ENCODE measurements at places on chromosomes 3 and 15.

DNA sequence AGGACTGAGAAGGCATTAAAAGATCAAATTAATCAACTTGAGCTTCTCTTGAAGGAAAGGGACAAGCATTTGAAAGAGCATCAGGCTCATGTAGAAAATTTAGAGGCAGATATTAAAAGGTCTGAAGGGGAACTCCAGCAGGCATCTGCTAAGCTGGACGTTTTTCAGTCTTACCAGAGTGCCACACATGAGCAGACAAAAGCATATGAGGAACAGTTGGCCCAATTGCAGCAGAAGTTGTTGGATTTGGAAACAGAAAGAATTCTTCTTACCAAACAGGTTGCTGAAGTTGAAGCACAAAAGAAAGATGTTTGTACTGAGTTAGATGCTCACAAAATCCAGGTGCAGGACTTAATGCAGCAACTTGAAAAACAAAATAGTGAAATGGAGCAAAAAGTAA lies 149.7 kb upstream of the LRRFIP2 start:
- DNase-seq: no peak

DNA sequence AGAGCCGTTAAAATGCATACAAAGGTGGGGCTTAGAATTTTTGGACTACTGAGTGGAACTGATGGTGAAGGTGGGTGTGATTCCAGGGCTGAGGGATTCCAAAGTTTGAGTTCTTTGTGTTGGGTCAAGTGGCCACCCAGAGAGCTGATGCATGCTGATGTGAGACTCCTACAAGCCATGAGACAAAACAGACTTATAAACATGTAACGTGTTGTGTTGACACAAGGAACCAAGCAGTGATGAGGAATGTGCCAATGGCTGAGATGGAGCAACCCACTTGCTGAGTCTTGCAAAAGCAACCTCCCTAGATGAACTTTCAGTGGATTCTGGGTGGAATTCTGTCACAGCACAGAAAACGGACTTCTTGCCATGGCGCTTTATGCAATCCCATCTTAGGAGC lies 289.0 kb downstream of the TLE3 start:
- no peak for DNase-seq

- no peak for DNase-seq
These were observed 363.9 kb upstream of the SUCLG2 start for GRCh38 chr3:68018275-68018674.

DNA sequence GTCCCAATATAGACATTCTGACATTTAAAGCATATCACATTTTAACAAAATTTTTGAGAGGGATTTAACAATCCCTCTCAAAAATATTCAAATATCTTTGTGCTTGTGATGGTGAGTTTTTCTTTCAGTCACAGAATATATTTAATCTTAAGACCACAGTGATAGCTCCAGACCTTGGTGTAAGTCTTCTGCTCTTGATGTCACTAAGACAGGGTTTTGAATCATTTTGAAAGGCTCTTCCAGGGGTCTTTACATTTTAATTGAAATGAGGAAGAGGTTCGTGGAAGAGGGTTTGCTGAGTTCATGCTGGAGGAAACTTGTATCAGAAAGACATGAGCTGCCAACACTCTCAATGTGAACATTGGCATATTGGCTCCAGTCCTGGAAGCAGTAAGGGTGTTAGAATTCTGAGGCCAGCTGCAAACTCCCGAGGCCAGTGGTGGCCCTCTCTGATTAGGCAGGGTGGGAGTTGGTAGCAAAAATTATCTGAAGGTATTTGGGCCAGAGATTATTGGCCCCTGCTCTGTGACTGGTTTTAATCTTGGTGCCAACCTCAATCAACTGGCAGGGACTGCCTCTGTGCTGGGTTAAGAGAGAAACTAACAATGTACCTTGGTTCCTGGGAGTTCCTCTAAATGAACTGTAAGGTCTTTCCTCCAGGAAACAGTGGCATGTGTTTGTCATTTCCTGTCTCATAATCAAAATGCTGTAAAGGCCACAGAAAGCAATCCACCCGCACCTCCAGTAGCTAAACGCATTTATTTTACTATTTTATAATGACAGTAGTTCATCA lies 5.3 kb downstream of the POU1F1 start:
- DNase-seq: no peak

DNA sequence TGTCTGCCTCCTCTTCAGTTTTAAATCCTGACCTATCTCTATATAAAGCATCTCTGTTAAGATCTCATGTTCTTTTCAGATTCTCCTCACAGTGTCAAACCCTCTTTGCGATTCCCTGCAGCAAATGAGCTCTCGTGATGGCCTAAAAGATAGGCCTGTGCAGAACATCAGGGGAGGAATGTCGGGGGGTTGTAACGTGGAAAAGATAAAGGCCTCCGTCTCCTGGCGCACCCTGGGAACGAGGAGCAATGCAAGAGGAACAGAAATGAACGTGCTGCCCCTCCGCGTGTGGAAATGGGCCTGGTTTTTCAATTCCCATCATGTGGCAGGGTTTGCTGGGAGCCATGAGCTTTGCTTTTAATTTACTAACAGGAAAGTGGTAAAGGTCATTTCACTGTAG lies 285.0 kb upstream of the TPM1 start:
- DNase-seq: no peak

- DNase-seq: no peak
These were observed 28.1 kb upstream of the KLHL6 start for GRCh38 chr3:183583331-183584245.

DNA sequence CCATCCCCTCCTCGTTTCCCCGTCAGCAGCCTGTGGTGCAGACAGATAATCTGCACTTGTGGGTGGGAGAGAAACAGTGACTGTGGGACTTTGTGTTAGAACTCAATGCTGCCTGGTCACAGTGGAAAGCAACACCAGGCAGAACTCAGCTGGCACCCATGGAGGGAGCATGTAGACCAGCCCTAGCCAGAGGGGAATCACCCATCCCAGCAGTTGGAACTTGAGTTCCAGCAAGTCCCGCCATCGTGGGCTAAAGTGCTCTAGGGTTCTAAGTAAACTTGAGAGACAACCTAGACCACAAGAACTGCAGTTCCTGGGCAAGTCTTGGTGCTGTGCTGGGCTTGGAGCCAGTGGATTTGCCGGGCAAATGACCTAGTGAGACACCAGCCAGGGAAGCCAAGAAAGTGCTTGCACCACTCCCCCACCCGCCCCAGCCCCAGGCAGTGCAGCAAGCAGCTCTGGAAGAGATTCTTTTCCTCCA lies 24.4 kb downstream of the ISG20 start:
- DNase-seq: no peak

DNA sequence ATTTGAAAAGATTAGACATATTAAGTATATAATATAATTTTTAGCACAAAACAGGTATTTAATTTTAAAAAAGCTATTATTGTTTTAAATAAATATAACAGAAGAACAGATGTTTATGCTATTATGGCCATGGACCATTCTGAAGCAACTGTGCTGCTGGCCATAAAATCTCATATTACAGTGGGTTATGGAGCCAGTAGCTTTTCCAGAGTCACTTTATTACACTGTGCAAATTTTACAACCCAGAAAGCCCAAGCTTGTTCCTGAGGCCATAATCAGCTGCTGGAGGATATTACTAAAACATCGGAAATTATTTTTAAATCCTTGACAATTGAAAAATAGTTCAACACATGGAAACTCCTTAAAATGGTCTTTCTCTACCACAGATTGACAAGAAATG lies 557.3 kb upstream of the KCNMB2 start:
- no peak for DNase-seq

DNA sequence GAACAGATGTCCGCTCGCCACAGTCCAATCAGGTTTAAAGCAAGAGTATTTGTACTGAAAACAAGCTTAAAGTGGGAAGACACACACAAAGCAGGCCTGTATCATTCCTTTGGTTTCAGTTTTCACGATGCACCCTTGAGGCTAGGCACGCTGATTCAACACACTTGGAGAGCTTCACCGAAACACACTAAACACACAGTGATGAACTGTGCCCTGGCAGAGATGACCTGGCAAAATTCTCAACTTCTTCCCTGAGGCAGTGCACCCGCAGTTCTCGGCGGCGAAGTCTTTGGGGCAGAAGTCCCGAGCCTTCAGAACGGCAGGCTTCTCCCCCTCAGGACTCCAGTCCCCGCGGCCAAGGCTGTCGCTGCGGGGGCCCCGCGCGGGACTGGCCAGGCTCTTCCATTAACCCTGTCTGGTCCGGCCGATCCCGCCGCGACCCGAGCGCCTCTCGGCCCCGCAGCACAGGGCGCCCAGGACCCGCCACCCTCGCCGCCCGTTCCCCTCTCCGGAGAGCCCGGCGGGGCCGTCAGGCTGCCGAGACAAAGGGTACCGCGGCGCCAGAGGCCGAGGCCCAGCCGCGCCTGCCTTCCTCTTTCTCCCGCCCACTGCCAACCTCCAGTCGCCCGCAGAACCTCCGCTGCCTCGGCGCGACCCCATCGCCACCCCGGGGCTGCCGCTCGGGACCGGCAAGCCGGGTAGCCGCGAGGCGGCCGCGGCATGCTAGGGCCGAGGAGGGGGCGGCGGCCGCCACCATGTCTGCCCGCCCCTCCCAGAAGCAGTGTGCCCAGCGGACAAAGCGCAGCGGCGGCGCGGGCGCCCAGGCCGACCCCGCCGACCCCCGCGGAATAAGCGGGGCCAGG lies 792 bp downstream of the GABPB1 start:
- DNase-seq: peak; percentile 46

GRCh38 chr15:70355275-70355795 lies 257.6 kb upstream of the TLE3 start:
- DNase-seq: no peak

GRCh38 chr15:51621155-51621765 lies 1.3 kb downstream of the DMXL2 start:
- DNase-seq: no peak

DNA sequence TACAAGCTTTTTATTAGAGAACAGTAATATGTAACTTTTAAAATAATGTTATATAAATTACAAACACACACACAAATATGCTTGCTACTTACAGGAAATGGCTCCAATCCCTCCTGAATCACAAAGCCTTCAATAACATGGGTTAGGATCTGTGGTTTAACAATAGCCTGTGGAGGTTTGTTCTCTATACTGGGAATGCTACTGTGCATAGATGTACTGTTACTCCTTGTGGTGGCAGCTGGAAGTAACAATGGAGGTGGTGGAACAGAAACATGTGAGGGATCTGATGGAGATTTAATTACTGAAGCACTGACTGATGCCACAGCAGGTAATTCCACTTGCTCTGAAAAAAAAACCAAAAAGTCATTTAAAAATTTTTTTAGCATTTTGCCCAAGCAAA lies 64.4 kb downstream of the PHC3 start:
- DNase-seq: no peak

DNA sequence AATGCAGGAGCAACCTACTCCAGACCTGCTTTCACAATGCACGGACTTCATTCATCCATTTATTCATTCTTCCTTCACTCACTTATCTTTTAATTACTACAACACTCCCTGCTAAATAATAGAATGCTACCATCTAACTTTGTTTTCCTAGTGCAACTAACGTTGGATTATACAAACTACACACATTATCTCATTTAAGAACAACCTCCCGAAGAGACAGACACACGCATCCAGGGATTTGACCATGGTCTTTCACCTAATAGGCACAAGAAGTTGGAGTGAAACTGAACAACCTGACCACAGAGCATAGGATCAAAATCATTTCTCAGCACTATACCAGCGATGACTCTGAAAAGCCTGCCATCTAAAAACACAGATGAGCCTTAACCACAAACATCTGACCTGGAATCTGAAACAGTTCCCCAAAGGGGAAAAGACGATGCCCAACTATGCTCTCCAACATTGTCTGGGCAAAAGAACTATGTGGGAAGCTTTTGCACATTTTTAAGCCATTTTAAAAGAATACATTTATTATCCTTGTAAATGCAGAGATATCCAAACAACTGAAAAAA lies 21.0 kb downstream of the ZNF385D start:
- DNase-seq: no peak

GRCh38 chr15:80982205-80982604 lies 7.4 kb downstream of the MESD start:
- DNase-seq: no peak

DNA sequence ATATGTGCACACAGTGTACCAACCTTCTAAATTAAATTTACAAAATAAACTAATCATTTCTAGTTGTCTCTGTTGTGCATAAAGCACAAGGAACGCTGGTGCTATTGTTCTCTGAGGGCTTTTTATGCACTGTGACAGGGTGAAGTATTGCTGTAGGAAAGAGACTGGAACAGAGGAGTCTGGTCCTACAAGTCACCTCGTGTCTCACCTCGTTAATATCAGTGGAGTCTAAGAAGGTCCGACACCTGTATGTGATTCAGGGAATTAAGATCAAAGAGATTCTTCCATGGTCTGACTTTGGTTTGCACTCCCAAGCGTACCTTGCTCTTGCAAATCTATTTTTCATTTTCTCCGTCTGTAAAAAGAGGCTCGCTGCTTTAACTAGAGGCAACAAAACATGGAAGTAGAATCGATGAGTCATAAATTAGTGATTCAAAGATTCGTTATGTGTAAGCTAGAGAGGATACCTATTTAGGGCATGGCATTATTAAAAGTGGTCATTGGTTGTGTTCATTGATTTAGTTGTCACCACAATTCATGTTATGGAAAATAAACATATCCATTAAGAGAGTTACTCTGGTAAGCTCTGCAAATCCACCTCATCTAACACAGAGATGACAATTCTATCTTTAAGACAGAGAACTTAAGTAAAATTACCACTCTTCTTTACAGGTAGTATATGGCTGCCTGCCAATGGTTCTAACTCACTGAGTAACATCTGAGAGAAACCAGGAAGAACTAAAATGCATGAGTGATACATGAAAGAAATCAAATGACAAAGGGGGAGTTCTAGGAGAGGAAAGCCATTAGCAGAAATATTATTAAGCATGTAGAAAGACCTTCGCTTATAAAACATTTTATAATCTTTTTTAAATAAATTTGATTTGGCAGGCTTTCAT lies 219.4 kb upstream of the GBE1 start:
- DNase-seq: no peak

- no peak for DNase-seq
These were observed 166.6 kb downstream of the BBX start for GRCh38 chr3:107689355-107689754.

DNA sequence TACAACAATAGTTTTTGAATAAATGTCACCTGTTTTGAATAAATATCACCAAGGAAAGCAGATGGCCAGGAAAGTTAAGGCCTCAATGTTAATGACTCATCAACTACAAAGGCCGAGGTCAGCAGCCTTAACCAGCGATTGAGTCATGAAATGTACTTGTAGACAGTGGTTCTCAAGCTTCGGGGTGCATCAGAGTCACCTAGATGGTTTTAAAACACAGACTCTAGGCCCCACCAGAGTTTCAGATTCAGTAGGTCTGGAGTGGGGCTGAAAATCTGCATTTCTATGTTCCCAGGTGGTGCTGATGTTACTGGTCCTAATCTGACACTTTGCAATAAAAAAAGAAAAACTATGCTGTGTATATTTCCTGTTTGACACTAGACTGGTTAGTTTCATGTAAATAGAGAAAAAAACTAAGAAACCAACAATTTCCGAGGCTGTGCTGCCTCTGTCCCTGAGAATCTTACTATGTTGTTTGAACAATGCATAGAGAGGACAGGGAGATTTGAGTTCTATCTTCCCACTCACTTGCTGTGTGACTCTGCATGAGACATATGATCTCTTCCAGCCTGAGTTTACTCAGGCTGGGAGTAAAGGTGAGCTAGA lies 9.8 kb downstream of the RAB27A start:
- DNase-seq: peak; percentile 55

Measured in stimulated activated naive CD4-positive, alpha-beta T cell treated with Interleukin-2 at 50 U/mL for 16 hours (primary cell).